Activated CD4-positive, CD25-positive, alpha-beta regulatory T cell (primary cell): ENCODE measurements at places on chromosomes 3 and 15.

DNA sequence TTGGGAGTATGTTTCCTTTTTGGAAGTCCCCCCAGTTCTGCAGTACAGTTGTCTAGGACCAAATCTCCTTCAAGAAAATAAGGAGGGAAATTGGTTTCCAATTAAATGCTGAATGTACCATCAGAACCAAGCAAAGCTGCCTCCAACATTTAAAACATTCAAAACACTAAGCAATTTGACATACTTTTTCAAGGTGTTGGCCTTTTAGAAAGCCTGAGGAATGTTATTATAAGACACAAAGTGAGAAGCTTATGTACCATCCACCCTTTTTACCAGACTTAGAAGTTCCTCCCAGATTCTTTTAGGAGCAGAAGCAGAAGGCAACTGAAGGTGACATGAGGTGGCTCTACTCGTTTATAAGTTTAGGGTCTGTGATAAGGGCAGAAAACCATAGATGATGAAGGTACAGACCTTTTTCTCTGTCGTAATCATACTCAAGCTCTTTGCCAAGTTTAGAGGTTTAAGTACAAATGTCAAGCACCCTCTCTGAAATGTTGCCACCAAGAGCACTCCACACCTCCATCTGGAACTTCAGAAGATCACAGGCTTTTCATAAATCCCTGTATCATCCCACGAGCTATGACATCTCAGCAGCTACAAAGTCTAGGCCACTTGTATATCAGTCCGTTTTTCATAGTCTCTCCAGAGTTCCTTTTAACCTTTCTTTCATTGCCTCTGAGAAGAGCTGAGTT, 282.5 kb upstream of the THBS1 start:
- no peak for DNase-seq

DNA sequence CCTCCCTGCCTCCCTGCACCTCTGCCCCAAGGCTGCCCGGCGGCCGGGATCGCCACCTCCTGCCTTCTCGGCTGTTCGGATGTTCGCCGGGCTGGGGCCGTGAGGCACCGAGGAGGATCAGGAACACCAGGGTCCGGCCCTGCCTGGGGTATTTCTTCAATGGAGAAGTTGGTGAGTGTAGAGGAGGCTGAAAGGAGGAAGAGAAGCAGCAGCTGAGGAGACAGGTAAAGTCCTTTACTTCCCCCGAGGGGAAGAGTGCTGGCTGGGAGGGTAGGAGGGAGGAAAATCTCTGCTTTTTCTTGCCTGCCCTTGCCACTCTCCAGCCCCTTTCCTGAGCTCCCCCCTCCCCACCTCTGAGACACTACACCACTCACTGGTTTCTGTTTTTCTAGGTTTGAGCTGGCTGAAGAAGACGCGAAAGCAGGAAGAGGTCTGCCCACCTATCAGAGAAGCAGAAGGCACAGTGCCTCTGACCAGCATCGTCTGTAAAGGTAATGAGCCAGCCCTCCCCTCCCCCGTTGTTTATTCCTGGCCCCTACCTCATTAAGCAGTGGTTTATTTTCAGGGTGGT, 519 bp downstream of the ASB7 start:
- peak; percentile 17 for DNase-seq

GRCh38 chr3:150079029-150079739, 108.5 kb upstream of the PFN2 start:
- no peak for DNase-seq

GRCh38 chr3:136211547-136211946, 15.4 kb upstream of the MSL2 start:
- no peak for DNase-seq
